NB4 (cell line): ENCODE measurements at places on chromosomes 13 and 19.

- DNase-seq, result no peak
Measured at GRCh38 chr19:29664753-29665214, 477 bp upstream of the PLEKHF1 start.

DNA sequence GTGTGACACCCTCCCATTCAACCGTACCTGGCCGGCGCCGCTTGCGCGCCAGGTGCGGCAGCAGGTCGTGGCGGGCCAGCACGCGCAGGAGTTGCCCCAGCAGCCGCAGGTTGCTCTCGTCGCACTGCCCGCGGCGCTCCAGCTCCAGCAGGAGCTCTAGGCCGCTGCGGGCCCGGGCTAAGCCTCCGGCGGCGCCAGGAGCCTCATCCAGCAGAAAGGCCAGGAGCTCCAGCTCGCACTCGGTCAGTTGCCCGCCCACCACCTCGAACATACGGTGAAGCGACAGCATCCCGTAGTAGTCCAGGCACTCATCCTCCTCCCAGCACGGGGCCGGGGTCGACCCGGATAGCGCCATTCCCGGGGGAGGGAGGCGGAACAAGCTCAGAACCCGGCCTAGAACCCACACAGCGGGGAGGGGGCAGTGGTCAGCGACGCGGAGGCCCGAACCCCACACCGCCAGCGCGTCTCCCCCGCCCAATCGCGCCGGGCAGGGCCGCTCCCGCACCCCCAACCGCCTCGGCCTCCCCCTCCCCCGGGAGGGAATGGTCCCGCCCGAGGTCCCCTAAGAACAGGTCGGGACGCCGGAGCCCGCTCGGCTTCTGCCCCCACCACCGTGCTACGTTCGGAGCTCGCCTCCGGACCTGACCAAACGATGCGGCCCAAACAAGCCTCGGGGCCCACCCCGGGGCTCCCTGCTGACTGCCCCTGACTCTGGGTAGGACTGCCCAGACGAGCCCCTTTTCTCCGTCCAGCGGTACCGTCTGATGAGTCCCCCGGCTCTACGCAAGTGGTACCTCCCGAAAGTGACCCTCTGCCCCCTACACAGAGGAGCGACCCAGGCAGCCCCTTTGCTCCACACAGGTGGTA lies 591 bp downstream of the DEDD2 start:
- DNase-seq, result peak; percentile 49

GRCh38 chr19:30395283-30395682 lies 23.1 kb downstream of the ZNF536 start:
- no peak for DNase-seq

GRCh38 chr19:33902802-33903488 lies 106.3 kb downstream of the KCTD15 start:
- peak; percentile 7 for DNase-seq

DNA sequence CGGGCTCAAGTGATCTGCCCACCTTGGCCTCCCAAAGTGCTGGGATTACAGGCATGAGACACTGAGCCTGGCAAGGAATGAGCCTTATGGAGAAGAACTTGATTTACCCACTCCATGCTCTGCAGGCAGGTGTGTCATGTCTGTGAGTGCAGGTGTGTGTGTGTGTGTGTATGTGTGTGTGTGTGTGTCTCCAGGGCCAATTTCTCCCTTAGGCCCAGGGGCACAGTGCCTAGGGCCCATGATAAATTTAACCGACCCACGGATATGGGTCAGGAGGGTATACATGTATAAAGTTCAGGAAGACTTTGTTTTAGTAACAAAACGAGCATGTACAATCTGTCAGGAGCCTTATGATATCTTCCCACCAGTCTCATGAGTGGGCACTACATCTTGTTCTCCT lies 4.6 kb upstream of the FOSB start:
- DNase-seq, result no peak

- no peak for DNase-seq
Measured at GRCh38 chr19:32380269-32380668, 25.3 kb upstream of the DPY19L3 start.

DNA sequence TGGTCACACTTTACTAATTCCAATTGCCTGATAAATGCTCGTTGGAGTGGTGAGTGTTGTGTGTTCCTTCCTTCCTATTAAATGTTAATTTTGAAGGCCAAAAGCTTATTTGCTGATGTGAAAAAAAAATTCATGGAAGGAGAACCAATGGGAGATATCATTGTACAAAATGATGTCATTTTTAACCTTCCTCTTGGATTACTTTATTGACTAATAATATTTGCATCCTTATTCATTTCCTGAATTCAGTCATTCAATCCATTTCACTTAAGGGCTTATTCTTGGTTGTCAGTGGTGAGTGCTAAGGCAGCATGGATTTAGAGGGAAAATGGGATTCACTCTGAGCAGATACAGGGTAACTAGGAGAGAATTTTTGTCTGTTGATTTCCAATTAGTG lies 216.0 kb upstream of the HTR2A start:
- DNase-seq, result no peak

DNA sequence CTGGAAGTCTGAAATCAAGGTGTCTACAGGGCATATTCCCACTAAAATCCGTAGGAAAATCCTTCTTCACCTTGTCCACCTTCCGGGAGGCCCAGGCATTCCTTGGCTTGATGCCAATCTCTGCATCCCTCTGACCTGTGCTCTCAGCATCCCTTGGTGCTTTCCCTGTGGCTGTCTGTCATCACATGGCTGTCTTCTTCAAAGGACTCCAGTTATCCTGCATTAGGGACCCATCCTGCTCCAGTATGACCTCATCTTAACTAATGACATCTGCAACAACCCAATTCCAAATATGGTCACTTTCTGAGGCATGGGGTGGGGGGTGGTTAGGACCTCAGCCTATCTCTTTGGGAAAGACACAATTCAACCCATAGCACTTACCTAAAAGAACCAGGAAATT lies 423.8 kb downstream of the IRS2 start:
- no peak for DNase-seq

DNA sequence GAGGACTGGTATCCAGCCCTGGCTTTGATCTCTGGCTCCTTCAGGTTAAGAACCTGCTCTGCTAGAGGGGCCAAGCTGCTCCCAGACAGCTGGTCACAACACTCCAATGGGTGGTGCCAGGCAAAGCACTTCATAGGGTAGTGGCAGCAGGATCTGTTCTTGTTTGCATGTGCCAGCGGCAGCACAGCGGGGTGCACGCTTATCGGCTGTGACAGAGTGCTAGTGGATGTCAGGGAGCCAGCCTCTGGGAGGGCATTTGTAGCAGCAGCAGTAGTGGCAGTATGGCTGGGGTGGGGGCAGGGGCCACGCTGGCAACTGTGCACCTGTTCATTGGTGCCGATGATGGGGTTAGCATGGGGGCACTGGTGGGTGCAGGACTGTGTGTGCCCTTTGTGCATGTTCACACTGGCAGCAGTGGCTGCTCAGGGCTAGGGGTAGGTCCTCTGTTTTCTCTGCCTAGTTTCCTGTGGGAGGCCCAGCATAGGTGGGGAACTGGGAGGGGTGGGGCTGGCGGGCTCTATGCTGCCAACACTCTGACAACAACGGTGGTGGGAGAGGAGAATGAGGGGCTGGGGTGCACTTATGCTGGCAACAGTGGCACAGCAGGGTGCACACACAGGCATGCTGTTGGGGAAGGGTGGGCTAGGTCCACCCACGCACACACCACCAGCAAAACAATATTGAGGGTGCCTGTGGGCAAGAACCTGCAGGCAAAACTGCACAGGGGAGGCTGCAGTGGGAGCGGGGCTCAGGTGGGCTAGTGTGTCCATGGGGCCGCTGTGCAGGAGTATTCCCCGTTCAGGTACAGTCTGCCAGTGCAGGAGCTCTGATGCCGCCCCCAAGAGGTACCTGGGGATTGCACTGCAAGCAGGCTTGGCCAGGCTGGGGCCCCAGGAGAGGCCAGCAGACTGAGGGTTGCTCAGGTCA lies 19.3 kb downstream of the AP1M1 start:
- no peak for DNase-seq

GRCh38 chr13:114025714-114026431 lies 52.0 kb upstream of the C13orf46 start:
- DNase-seq, result peak; percentile 66

DNA sequence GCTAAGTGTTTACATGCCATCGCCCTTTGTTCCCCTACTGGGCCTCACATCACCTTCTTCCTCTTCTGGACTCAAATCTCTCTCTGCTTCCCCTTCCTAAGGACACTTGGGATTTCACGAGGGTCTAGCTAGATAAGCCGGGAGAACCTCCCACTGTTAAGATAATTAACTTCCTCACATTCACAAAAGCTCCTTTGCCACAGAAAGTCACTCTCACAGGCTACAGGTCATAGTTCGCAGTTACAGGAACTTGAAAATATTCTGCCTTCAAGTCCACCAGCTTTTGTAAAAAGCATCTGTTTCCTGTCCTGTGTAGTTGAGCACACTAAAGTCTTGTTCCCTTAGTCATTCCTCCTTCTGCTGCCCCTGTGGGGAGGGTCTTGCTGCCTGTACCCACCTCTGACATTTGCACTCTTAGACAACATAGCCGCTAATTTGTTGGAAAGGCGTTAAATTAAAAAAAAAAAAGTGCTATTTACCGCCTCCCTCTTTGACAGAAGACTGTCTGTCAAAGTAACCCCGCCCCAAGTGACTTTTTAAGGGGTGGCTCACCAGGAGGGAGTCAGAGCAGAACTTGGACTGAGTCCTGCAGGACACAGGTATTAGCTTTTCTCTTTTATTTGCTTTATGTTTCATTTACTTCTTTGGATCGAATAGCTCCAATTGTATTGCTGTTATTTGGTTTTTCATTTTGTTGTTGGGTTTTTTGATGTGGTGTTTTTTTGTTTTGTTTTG lies 26.8 kb upstream of the CEACAM21 start:
- peak; percentile 89 for DNase-seq

- no peak for DNase-seq
Measured at GRCh38 chr13:71906448-71906847, 39.4 kb upstream of the DACH1 start.

GRCh38 chr19:46349311-46349993 lies 2.6 kb downstream of the PPP5C start:
- DNase-seq, result peak; percentile 51

DNA sequence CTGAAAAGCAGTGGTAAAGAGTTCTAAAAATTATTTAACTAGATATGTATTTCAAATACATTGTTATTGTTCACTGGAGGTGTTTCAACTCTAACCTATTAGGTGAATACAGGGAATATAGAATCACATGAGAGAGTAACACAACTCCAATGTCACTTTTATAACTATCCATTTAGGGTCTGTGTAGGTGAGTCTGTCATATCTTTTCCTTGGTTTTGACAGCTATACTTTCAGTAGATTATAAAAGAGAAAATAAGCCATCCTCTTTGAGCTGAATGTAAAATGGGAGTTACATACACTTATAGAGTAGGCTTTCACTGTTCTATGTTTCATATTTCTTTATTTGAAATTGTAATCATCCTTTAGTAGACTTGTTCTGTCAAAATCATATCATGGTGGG lies 2321.0 kb downstream of the PCDH9 start:
- no peak for DNase-seq

- DNase-seq, result no peak
Measured at GRCh38 chr13:30619731-30620130, 2.0 kb downstream of the USPL1 start.

- peak; percentile 67 for DNase-seq
Measured at GRCh38 chr19:48933382-48933932, at the start of gene DHDH. TSS of gene DHDH (plus strand) at chr19:48933699. CDS start at chr19:48933722, 23 bp downstream.

- no peak for DNase-seq
Measured at GRCh38 chr13:63741029-63741813, 2325.6 kb upstream of the PCDH20 start.

DNA sequence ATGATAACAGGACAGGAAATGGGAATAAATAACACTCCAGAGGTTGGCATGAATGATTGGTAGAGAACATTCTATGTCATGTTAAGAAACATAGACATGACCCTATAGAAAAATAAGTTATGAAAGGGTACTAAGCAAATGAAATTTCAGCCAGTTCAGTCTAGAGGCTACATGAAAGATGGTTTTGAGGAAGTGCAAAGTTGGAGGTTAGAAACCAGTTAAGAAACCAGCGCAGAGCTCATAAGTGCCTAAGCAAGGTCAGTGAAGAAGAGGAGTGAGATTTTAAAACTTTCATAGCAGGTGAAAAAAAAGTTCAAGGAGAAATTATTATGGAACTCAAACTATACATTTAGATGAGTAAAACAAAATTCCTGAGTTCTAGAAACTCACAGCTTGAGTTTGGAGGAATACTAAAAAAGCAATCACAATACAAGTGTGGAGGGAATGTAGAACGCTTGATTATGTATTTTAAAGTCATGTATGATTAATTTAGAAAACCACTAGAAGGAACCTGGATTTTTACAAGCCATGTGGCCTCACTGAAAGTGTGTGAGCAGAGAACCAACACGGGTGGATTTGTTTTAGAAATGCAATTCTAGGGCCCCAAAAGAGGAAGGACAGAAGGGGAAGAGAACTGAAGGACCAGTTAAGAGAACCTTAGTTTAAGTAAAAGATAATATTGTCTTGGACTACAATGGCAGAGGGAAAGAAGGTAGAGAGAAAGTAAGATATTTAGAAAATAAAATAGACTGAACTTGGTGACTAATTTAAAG lies 162.4 kb downstream of the PCDH20 start:
- no peak for DNase-seq

DNA sequence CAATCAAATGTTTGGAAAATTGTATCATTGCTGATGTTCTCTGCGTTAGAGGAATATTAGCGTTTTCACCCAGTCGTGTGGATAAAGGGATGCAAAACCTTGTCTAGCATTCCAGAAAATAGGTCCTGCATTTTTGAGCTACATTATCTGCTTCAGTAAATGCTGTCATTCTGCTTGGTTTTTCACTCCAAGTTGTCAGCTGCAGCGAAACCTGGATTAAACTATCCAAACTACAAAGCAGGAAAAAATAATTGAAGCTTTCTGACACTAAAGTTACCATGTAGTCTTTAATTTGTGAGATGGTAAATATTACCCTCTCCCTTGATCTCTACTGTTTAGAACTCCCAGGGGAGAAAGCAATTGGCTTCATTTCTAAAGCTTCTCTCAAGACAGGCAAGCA lies 1795.5 kb upstream of the PRR20A start:
- DNase-seq, result no peak

DNA sequence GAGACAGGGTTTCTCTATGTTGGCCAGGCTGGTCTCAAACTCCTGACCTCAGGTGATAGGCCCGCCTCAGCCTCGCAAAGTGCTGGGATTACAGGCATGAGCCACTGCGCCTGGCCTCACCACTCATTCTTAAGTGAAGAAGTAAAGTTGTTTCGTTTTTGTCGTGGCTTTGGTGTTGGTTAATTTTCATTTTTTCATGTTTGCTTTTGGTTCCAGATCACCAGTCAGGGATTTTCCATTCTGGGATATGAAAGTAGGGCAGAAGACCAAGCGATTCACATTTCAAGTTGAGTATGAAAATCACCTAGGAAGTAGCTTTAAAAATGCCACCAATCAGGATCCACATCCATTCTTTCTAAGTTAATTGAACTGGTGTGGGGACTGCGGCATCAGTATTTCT lies 289.9 kb downstream of the DIAPH3 start:
- DNase-seq, result no peak

DNA sequence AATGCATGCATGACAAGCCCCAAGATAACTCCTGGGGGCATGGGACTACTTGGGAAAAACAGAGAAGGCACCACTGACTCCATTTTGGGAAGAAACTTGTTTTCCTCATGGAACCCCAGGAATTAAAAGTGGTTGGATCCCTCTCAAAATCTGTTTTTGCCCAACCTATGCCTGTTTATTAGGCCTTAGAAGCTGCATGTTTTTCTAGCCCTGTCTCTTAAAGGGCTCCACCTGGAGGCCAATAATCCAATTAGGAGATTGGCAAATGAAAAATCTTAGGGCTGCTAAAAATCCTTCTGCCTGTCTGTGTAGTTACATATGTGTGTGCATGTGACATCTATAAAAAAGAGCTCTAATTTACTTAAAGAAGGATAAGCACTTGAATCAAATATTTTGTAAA lies 26.9 kb downstream of the MED4 start:
- DNase-seq, result no peak
